ENCODE measurements at places on chromosomes 7 and 10.

- no peak for DNase-seq
Observed at GRCh38 chr10:103899312-103899711, 18.7 kb downstream of the STN1 start.

DNA sequence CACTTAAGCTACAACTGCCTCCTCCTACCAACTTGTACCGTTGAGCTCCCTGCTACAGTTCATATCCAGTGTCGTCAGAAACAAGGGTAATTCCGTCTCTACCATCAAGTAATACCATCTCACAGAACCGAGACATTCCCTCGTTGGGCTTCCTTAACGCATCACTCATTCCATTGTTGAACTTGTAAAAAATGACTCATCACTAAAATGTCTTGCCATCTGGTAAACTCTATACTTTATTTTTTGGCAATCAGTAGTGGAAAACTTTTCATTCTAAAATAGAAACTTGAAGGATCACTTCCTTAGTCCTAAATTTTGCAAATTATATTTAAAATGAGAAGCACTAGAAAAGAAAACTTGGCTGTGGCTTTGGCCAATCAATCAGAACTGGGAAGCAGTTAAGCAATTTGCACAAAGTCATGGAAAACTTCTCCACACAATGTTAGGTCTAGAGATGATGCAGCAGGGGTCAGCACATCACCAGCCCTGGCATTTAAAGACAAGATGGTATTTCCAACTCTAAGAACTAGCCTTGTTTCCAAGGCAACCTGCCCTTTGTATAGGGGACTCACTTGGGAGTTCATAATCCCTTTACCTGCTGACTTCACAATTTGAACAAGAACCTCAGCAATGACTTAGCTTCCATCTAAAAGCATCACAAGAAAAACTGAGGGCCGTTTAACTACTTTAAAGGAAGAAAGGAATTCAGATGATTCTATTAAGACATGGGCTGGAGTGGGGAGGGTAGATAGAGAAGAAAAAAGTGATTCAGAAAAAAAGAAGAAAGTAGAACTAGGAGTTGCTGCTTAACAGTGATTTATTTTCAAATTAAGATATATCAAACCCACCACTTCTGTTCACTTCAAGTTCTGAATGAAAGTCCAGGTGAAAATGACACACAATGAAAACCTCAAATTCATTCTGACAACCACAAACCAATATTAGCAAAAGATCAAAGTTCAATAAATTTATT is 288.1 kb downstream of the PARD3 start:
- DNase-seq, result no peak

DNA sequence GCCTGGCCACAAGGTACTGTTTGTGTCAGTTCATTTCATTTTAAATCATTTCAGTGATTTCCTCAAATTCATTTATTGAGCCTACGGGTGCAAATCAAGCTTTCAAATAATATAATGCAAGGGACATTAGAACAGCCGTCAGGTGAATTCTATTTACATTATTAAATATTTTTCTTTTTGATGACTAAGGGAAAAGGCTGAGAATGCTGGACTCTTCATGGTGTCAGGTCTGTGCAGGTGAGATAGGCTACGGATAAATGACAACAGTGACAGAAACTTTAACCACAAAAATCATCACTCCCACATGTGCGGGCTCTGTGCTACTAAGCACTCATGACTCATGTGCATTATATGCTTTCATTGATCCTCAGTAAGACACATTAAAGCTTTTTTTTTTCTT is 149.2 kb upstream of the ZNF716 start:
- DNase-seq, result no peak

- DNase-seq, result no peak
Observed at GRCh38 chr10:93514521-93514920, 18.1 kb downstream of the CEP55 start.

DNA sequence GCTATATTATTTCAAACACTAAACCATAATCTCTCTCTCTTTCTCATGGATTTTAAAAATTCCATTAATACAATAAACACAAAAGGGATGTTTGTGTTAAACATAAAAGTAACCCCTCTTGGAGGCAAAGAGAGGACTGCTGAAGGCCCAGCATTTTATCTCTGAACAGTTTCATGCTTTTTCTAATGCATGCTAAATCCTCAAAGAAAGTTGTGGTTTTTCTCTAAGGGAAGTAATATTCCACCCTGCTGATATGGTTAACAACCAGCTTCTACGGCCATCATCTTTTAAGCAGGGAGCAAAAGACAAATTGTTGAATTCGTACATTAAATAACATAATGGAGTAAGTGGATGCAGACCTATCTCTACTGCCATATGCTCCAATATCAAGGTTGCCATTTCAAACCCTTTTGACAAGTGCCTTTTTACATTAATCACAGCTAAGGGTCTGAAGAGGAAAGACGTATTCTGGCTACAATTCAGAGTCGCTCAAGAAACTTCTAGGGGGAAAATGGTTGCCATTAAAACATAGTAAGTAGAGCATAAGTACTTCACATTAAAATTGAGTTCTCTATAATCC is 103.1 kb downstream of the SLC25A13 start:
- DNase-seq, result no peak

DNA sequence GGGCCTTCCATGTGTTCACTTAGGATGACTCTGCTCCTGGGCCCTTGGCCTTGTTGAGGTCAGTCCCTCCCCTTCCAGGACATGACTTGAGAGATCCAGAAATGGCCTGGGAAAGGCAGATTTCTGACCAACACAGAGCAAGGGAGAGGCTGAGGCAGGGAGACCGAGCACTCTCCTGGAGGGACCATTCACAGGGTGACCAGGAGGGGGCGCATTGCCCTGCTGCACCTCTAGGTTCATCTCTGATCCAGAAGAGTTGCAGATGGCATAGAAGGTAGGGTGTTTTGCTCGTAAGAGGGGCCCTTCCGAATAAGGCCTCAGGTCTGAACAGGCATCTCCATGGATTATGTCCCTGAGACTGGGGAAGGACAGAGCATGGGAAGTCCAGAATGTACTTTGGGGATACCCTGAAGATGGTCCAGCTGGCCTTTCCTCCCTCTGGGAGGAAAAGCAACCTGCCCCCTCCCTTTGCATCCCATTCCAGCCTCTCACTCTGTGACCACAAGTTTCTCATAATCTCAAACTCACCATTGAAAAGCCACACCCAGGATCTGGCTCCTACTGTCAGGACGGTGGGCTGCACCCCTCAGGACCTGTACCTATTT is 6.6 kb downstream of the DMBT1 start:
- no peak for DNase-seq

DNA sequence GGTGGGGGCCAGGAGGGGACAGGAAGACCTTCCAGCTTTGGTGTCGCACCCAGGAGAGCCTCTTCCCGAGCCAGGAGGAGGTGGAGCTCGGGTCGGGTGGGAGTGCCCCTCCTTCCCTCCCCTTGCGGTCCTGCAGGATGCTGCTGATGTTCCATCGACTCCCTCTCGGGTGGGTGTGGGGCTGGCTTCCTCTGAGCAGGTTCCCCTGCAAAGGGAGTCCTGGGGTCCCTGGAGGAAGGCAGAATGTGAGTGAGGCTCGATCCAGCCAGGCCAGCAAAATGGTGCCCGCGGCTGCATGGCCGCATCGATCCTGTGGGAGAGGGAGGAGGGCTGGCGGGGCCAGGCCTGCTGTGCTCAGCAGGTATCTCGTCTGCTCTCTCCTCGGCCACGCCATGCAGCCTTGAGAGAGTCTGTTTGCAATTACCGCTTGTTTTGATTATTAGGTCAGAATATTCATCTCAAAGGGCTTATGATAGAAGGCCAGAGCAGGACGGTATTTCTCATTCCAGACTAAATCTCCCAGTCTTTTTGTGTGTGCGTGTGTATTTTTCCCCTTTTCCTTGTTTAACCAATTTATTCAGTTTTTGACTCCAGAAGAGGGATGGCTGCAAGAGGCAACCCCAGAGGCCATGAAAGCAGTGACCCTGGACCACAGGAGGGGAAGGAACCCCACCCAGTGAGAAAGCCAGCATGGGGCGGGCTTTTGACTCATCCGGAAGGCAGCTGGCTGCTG is 137.3 kb upstream of the ZMIZ1 start:
- DNase-seq, result no peak
